GM19239 (cell line): ENCODE measurements at places on chromosomes 4 and X.

DNA sequence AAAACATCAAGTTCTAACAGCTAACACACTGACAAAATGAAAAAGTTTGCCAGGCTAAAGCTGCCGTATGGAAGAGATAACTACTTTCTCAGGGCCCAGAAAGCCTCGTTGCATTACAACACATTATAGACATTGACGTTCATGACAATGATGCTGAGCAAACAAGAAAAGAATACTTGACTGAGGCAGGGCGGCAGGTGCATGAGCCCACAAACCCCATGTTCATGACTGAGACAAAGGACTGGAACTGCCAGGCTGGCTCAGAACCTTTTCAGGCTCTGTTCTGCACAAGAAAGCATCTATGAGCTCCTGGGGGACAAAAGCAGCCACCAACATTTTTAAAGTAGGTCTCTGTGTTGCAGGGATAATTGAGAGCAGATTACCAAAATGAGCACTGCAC, 13.6 kb downstream of the TLR6 start:
- no peak for DNase-seq

- no peak for DNase-seq
Measured at GRCh38 chrX:40082447-40083119, 15.2 kb downstream of the BCOR start.

DNA sequence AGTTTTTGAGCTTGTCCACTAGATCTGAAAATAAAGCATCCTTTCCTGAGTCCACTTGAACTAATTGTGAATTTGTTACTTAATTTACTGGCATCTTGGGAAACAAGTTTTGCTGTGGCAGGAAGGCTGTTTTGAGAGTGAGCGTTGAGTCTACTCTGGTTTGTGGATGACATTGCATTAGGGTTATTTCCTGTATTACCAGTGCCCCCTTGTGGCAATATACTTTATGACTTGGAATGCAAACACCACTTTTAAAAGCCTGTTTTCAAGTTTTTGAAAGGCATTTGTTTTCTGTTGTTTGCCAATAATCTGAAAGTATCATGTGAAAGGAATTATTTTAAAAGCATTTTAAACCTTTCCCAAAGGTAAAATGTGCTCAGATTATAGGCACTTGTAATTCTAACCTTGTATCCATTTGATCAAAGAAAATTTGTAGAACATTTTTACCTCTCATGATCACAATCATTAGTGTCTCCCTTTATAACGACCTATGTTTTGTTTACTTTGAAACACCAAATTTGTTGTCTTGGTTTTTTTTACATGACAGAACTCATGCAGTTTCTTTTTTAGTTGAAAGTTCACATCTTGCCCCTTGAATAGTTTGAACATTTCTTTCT, 18.0 kb upstream of the CYP2U1 start:
- no peak for DNase-seq

- no peak for DNase-seq
Measured at GRCh38 chr4:173325007-173325736, 9.0 kb downstream of the HMGB2 start.

GRCh38 chr4:74886484-74886883, 46.4 kb upstream of the PARM1 start:
- DNase-seq: no peak

- no peak for DNase-seq
Measured at GRCh38 chrX:47278691-47279090, 45.9 kb downstream of the USP11 start.

GRCh38 chr4:176588436-176588835, 204.3 kb downstream of the VEGFC start:
- DNase-seq: no peak

DNA sequence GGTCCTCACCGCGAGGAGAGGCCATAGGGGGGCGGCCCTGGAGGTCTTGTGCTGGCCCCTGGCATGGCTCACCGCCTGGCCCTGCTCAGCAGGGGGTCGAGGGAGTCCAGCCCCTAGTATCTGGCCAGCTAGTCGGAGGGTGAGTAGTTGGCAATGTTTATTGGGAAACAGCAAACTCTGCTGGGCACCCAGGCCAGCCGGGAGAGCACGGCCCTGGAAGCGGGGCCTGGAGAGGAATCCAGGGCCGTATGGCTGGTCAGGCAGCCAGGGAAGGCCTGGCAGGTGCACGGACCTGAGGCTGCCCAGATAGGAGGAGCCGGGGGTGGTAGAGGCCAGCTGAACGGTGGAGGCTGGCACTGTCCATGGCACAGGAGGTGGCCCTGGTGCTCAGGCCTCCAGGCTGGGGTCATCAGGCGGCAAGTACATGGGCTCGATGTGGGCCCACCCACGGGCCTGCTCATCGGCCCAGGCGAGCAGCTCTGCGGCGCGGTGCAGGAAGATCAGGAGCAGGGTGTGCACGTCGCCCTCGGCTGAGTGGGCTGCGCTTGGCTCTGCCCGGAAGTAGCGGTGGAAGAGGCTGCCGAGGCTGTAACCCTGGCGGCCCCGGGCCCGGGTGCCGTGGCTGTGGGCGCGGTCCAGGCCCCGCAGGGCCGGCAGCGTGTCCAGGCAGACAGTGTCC, 1.4 kb downstream of the TREX2 start:
- no peak for DNase-seq

- no peak for DNase-seq
Measured at GRCh38 chr4:41140410-41140809, 73.9 kb downstream of the APBB2 start.

- no peak for DNase-seq
Measured at GRCh38 chr4:83629945-83630721, 94.2 kb downstream of the GPAT3 start.

- no peak for DNase-seq
Measured at GRCh38 chr4:71255976-71256375, 82.8 kb upstream of the SLC4A4 start.
